GM13977 (cell line): ENCODE measurements at places on chromosomes 11 and 22.

- DNase-seq = no peak
Observed at GRCh38 chr11:128161994-128162393, 425.4 kb downstream of the ETS1 start.

DNA sequence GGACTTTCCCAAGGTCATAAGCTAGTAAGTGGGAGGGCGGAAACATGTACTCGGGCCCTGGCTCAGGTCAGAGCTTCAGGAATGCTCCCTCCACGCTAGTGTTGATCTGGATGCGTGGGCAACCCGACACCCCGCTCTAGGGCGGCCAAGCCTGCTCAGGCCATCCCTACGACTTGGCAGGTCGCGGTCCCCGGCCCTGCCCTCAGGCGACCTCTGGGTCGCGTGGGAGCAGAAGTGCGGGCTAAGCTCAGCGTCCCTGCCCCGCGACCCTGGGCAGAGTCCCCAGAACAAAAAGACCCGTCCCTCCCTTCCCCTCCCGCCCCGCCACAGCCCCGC is 781 bp upstream of the TEF start:
- no peak for DNase-seq

DNA sequence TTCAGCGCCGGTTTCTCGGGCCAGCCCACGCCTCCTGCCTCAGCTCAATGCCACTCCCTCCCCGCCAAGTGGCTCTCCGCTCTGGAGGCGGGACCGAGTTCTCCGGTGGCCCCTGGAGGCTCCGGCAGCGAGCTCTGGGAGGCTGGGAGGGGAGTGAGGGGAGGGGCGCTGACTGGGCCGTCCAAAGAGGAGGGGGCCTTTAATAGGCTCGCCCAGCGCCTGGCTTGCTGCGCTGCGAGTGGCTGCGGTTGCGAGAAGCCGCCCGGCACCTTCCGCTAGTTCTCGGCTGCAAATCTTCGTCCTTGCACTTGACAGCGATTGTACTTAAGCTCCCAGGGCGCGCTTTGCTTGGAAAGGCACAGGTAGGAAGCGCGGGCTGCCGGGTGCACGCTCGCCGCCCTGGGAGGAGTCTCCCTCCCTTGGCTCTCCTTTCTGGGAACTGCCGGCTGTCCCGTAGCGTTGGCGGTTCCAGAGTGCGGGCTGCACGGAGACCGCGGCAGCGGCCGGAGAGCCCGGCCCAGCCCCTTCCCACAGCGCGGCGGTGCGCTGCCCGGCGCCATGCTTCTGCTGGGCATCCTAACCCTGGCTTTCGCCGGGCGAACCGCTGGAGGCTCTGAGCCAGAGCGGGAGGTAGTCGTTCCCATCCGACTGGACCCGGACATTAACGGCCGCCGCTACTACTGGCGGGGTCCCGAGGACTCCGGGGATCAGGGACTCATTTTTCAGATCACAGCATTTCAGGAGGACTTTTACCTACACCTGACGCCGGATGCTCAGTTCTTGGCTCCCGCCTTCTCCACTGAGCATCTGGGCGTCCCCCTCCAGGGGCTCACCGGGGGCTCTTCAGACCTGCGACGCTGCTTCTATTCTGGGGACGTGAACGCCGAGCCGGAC is at the start of gene ADAMTS15:
Gene ADAMTS15 (plus strand): TSS at position 230 of the 894 bp plus-strand sequence. CDS start 329 bp downstream, at position 559.
- peak; percentile 69 for DNase-seq

DNA sequence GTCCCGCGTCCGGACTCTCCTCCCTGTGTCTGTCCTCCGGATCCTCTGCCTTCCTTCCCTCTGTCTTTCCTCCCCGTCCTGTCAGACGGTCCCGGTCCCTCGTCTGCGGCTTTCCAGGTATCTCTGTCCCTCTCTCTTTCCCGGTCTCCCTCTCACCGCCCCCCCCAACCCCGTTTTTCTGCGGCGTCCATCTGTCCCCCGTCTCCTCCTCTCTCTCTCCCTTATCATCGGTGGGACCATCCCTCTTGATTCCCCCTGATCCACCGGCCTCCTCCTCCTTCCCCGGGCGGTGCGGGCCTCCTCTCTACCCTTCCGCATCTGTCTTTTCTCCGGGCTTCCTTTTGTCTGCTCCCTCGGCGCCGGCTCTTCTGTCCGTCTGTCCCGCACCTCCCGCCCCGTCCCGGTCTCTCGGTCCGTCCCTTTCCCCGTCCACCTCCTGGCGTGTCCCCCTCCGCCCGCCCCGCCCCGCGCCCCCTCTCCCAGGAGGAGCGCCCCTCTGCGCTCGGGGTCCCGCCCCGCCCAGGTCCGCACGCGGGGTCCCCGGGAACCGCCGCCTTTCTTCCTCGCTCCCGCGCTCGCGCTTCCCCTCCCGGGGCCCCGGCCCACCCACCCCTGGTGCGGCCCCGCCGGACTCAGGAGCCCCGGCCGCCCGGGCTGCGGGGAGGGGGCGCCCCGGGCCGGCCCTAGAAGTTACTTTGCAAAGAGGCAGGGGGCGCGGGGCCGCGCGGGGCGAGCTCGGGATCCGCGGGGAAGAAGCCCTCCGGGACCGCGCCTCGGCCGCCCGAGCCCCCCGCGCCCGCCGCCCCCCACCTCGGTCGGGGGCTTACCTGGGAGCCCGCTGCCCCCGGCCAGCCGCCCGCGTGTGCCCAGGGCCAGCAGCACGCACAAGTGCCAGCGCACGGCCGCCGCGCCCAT is 568 bp downstream of the SCUBE1 start:
- peak; percentile 30 for DNase-seq

- DNase-seq = no peak
Observed at GRCh38 chr11:107780775-107781174, 68.9 kb upstream of the SLN start.

DNA sequence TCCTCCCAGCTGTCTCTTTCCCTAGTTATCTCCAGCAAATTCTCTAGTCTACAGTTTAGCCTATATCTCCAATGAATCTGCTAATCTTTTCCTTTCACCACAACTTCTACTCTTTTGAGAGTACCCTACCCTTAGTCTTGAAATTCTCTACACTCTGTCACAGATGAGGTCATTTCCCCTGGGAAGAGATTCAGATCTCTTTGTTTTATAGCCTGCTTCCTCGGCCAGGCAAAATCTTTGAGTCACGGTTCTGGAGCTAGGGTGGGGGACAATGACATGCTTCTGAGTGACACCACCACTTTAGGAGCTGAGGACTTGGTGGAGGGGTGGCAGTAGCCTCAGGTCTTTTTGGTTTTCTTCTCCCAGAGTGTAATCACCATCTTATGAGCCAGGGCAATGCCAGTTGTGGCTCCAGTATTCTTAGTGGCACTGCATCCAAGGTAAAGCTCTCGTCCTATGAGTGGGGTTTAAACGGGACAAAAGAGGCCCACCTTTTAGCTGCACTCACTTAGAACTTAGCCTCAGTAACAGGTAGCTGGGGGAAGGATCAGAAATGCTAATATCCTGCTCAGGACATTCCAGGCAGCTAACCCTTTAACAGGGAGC is 98.5 kb upstream of the RRM1 start:
- no peak for DNase-seq
